ENCODE measurements at places on chromosomes 4 and X.
A peak's percentile ranks its signal among the peaks of the same experiment; 100 is the strongest.

DNA sequence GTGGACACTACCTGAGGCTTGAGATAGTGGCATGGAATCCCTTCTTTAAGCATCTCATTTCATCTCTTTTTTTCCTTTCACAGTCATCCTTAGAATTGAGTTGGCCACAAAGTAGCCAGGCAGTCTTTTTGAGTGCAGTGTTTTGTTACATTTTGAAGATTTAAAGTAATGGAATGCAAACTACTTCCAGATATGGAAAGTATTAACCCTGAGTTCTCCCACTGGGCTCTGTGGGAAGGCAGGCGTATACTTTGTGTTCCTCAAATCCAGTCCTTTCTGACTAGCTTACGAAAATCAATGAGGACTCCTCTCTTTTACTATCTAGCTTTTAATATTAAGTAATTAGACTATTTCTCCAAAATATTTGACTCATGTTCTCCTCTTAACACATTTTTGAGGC, 29.9 kb downstream of the PCDH10 start:
- no peak for DNase-seq

GRCh38 chr4:3769642-3770184, 3.5 kb downstream of the ADRA2C start:
- DNase-seq, result no peak

DNA sequence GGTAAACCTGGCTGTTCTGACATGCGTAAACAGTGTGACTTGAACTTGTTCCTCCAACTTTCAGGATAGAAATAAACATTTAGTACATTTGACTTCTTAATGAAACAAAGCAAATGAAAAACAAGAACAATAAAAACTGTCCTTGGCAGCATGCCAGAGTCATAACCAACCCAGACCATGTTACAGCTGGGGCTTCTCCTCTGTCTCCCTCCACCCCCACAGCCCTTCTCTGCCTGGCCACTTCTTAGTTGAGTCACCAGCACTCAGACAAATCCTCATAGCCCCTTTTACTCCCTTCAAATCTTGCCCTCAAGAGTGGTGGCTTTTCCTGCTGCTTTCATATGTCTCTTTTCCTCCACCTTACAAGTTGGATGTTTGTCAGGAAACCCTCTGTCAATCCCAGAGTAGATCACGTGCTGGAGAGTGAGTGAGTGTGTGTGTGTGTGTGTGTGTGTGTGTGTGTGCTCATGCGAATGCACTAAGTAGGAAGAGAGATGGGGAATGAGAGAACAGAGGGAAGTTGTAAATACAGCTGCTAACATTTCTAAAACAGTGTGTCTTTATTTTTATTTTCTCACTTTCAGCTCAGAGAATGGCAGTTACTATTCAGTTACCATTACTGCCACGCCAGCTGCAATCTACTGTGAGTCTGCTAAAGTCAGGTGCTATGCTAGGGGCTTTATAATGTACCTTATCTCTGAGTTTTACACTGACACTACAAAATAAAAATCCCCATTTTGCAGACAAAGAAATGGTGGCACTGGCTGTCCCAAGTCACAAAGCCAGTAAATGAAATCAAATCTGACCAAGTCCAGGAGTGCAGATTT, 15.0 kb downstream of the SCARB2 start:
- DNase-seq, result no peak

DNA sequence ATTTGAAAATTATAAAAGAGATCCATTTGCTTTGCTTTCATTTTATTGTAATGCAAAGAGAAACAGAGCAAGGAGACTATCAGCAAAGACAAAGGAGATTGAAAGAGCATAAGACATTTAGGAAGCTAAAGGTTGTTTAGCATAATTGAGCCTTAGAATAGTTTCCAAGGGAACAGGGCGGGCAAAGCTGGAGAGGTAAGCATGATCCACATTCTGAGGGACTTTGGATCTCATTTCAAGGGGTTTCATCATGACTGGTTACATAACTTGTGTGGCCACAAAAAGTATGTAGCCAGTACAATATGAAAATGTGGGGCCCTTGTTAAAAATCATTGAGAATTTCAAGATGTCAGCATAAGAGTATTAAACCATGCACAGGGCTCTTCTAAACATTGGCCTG, 406.5 kb downstream of the RPA4 start:
- no peak for DNase-seq

DNA sequence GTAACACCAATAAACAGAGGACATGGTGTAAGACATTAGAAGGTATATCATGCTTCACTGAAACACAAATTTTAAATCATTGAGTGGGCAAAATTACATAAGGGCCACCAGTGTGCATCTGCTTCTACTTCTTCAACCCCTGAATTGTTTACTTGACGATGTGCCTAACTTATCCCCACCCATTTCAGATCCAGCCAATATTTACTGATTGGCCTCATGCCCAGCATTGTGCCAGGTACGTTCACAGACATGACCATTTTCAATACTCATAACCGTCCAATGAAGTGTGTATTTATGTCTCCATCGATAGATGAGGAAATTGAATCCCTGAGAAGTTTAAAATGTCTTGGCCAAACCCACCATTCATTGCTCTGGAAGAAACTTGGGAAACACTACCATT, 208.3 kb upstream of the MID1 start:
- DNase-seq, result no peak

- DNase-seq, result no peak
Measured at GRCh38 chrX:26783512-26784225, 567.7 kb downstream of the MAGEB5 start.

- DNase-seq, result no peak
Measured at GRCh38 chrX:153602601-153603000, 3.7 kb upstream of the CCNQ start.

DNA sequence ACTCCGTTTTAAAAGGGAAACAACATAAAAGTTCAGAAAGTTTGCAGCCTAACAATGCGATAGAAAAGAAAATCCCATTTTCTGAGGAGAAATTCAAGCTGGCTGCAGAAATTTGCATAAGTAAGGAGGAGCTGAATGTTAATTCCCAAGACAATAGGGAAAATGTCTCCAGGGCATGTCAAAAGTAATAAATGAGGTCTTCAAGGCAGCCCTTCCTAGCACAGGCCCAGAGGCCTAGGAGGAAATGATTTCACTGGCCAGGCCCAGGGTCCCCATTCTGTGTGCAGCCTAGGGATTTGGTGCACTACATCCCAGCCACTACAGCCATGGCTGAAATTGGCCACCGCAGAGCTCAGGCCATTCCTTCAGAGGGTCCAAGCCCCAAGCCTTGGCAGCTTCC, 59.3 kb downstream of the TKTL2 start:
- DNase-seq, result no peak

DNA sequence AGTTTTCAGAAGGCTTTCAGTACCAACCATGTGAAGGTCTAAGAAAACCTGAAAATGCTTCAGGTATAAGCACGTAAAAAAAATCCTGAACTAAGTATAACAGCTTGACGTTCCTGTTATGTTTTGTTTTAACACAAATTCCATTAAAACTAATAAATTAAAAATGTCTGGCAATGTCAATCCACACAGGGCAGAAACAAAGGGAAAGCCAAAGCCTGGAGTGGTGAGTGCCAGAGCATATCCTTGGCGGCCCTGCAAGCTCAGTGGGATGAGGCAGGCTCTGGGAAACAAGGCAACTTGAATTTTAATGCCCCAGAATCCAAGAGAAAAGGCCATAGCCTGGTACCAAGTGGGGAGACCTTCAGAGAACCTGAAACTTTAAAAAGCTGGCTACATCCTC, 78.2 kb downstream of the EPHA5 start:
- no peak for DNase-seq

DNA sequence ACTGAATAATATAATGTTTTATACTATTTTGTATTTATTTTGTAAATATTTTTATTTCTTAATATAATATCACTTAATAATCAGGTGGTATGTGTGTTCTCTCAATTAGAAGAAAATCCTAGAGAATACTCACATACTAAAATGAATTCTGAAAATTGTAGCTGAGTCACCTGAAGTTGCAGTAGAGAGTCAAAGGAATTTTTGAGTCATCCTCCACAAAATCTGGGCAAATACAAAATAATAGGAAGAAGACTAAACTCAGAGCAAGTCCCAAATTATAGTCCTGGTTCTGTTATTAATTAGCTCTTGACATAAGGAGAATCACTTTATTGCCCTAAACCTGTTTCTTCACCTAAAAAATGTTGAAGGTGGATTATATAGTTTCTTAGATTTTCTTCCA, 57.8 kb downstream of the SPATA4 start:
- no peak for DNase-seq

GRCh38 chr4:16794816-16795445, 103.5 kb downstream of the LDB2 start:
- DNase-seq, result peak; percentile 2

DNA sequence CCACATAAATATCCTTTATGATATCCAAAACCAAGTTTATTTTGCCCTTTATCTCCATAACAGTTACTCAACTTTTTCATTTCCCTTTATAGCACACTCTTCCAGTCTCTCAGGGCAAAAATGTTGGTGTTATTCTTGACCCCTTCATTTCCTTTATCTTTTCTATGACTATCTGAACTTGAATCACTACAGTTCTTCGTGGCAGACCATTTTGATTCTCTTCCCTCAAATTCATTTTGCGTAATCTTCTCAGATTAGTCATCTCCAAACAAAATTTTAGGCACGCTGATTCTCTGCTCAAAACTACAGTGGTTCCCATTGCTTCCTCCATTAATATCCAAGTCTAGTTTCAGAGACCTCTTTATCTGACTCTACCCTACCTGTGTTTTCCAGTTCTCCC, 26.1 kb downstream of the RUFY3 start:
- DNase-seq, result no peak

GRCh38 chr4:132065940-132066495, 1083.1 kb upstream of the PCDH10 start:
- no peak for DNase-seq

GRCh38 chrX:79444694-79445210, 77.6 kb upstream of the ITM2A start:
- DNase-seq, result no peak

DNA sequence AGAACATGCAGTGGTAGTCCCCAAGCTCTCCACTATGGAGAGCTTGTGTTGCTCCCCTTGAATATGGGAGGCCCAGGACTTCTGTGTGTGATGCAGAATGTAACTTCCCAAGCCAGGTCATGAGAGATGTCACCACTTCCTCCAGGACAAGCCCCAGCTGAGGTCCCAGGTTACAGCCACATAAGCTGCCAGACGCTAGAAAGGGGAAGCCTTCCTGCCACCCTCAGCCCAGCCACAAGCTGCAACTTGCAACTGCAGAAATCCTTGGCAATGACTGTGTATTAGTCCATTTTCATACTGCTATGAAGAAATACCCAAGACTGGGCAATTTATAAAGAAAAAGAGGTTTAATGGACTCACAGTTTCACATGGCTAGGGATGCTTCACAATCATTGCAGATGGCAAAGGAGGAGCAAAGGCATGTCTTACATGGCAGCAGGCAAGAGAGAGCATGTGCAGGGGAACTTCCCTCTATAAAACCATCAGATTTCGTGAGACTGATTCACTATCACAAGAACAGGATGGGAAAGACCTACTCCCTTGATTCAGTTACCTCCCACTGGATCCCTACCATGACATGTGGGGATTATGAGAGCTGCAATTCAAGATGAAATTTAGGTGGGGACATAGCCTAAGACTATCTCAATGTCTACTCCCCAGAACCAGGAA, 91.5 kb upstream of the DHX15 start:
- DNase-seq, result no peak

- DNase-seq, result no peak
Measured at GRCh38 chr4:15691346-15692135, 9.9 kb downstream of the FAM200B start.

DNA sequence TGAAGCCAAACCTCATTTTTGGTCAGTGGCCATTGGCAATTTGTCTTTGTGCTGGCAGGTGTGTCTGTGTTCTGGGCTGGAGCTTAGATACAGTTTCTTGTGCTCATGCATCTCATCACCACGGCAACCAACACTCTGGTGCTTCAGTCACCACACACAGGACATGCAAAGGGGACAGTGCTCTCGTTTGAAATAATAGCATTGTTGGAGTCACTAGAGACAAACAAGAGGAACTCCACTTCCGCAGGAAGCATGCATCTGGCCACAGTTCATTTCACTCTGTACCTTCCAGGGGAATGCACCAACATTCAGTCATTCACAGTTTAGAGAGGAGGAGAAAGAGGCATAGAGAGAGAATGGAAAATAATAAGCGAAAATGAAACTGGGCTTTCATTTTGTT, 267.4 kb downstream of the ANK2 start:
- DNase-seq, result no peak

- DNase-seq, result no peak
Measured at GRCh38 chr4:143023239-143023918, 161.3 kb upstream of the USP38 start.

DNA sequence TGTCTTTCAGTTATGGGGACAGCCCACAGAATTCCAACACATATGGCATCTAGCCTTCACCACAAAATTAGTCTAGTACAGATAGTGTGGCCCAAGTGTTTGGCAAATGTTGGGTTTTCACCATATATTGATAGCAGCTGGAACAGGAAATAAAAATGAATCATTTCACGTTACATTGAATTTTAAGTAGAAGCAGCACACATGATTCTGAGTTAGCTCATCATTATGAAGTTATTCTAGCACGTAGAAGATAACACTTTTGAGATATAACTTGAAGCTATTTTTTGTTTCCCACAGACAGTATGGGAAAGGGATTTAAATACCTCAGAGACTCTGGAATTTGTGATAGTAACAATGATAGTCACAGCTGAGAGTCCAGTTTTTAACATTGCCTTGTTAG, 118.7 kb downstream of the FAT4 start:
- DNase-seq, result no peak

DNA sequence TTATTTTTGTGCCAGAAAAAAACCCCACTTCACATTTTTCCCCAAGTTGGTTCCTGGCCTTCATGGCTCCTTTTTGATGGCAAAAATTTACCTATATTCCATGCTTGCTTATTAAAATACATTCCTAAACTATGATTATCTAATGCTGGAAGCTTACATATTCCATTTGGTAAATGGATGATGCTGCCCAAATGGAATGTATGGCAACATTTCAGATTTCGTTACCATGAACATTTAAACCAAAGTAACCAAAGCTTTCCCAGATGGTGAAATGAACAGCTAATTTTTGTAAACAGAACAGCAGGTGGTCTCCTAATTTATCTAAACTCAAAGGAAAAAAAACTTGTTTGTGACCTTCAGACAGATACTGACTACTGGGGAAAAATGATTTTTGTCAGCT, 110.8 kb upstream of the TEX13A start:
- no peak for DNase-seq

DNA sequence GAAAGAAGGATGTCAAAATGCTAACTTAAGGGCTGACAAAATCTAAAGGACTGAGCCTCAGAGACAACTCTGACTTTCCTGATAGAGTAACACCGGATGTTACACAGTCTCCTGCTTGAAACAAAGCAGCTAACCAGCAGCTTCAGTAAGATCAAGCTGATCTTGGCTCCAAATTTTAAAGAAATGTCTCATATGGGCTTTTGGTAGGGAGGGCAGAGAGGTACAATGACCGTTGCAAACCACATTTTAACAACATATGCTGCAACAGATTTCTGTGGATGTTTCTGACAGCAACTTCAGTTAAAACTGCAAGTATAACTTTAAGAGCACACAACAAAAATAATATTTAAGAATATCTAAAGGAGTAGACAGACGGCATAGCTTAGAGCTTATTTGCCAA, 9.1 kb downstream of the RPGR start:
- DNase-seq, result no peak
